Activated naive CD8-positive, alpha-beta T cell treated with anti-CD3 and anti-CD28 coated beads, Interleukin-2, amount 50 U/mL, for 24 hours (primary cell): ENCODE measurements at places on chromosomes 7 and 10.
A peak's percentile ranks its signal among the peaks of the same experiment; 100 is the strongest.

DNA sequence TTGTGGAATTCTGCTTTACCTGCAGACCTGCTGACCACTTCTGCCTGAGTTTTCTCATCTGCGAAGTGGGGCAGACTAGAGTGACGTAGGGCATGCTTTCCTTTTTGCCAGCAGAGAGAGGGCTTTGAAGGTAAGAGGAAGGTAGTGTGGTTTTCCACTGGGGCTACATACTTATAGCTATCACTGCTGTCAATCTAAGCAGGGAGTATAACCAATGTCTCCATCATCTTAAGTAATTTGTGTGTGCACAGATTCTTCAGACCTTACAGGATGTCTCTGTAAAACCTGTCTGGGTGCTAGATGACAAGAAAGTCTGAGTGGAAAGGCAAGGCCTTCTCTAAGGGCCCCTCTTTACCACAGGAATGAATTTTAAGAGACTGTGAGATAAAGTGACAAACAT is 106.8 kb downstream of the RBM20 start:
- DNase-seq, result no peak

DNA sequence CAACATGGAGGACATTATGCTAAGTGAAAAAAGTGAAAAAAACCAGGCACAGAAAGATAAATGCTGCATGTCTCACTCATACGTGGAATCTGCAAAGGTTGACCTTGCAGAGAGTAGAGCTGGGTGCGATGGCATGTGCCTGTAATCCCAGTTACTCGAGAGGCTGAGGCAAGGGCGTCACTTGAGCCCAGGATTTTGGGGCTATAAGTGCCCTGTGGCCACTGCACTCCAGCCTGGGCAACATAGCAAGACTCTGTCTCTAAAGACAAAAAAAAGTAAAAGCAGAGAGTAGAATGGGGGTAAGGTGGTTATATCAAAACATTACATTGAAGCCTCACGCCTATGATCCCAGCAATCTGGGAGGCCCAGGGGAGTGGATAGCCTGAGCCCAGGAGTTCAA is 22.8 kb downstream of the CBX3 start:
- no peak for DNase-seq

DNA sequence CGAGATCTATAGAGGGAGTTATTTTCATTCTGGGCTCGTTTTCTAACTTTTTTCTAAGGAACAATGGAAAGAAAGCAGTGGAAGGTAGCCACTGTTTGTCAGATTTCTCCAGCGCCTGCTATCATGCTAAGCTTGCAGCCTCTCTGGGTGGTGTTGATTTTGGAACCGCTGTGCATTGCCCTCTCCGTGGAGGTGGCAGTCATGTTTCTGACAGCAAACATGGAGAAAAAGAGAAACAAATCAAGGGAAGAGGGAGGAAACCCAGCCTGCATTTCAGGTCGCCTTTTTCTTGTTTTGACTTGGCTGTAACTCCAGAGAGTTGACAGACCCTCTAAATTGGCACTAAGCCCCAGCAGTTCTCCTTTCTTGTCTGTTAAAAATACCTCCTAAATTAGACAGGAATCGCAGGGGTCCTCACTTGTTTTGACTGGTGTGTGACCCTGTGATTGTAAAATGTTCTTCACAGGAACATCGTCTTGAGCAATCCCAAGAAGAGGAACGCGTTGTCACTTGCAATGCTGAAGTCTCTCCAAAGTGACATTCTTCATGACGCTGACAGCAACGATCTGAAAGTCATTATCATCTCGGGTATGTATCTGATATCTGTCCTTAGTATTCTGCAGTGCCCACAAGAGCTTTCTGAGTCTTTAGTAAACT is 4.8 kb downstream of the ECHDC3 start:
- no peak for DNase-seq

DNA sequence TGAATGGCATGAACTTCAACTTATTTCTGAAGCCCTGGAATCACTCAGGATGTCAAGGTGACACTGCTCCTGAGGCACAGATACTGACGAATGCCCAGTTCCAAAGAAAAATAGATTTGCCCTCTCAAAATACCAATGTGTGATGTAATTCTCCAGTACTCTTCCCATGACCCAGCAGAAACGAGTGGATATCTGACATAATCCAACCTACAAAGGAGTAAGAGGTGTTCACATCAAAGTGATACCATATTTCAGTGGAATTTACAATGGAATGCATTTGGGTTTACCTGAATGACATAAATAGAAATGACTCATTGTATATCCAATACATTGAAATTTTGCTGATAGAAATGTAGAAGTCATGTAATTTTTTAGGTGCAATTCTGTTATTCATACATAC is 120.9 kb upstream of the ADAM12 start:
- DNase-seq, result no peak

DNA sequence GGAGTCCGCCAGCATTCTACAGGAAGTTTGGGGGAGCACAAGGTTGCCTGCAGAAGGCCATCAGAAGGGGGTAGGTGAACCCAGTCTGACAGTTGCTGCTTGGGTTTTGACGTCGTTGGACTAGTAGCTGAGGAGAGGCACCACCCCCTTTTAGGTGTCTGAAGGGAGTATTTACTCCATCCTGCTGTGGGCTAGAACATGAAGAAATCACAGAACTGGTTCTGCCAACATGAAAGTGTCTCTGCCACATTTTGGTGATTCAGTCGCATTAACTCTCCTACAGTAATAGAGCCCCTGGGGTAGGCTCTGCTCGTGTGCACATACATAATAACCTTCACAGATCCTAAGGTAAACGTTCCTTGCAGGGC is 834 bp upstream of the TRIL start:
- DNase-seq, result no peak

- DNase-seq, result no peak
These were observed 46.0 kb upstream of the OPTN start for GRCh38 chr10:13053794-13054462.

- DNase-seq, result peak; percentile 73
These were observed at the start of gene ADAP1 for GRCh38 chr7:954330-955238. Gene ADAP1 (minus strand): TSS chr7:954680. CDS start chr7:954477, 203 bp downstream.

DNA sequence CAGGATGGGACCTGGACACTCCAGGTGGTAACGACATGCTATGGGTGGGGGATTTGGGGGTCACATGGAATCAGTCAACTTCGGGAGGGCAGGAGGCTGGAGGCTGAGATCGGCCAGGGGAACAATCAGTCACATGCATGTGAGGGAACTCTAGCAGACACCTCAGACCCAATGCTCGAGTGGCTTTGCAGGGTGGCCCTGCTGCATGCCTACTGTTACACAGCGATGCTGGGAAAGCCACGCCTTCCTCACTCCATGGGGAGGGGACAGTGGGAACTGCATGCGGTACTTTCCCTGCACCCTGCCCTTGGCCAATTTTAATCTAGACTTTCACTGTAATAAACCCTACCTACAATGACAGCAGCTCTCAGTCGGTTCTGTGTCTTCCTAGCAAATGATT is 6.6 kb upstream of the ZNF32 start:
- DNase-seq, result no peak
